Stimulated activated CD8-positive, alpha-beta memory T cell treated with anti-CD3 and anti-CD28 coated beads, Interleukin-2, amount 100 ng/mL, for 1 hour (primary cell): ENCODE measurements at places on chromosomes 1 and 21.

- DNase-seq: no peak
These were observed 598.3 kb upstream of the CAMK1G start for GRCh38 chr1:208985231-208985630.

DNA sequence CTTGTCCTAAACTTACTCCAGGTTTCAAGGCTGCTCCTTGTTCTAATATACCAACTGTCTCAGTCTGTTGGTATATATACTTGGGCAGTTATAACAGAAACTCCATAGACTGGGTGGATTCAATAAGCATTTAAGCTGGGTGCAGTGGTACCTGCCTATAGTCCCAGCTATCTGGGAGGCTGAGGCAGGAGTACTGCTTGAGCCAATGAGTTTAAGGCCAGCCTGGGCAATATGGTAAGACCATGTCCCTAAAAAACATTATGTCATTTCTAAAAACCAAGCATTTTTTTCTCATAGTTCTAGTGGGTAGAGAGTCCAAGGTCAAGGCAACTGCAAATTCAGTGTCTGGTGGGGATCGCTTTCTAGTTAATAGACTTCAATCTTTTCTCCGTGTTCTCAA is 17.4 kb upstream of the CR1L start:
- no peak for DNase-seq

- DNase-seq: no peak
These were observed 135.3 kb upstream of the VANGL1 start for GRCh38 chr1:115506518-115506917.

- no peak for DNase-seq
These were observed 283.8 kb downstream of the USP25 start for GRCh38 chr21:16013570-16013969.

- DNase-seq: no peak
These were observed 72.2 kb upstream of the DPT start for GRCh38 chr1:168801032-168801745.

- DNase-seq: no peak
These were observed 30.4 kb downstream of the APP start for GRCh38 chr21:26140164-26140579.

GRCh38 chr1:93623875-93624274 is 57.8 kb downstream of the BCAR3 start:
- no peak for DNase-seq

DNA sequence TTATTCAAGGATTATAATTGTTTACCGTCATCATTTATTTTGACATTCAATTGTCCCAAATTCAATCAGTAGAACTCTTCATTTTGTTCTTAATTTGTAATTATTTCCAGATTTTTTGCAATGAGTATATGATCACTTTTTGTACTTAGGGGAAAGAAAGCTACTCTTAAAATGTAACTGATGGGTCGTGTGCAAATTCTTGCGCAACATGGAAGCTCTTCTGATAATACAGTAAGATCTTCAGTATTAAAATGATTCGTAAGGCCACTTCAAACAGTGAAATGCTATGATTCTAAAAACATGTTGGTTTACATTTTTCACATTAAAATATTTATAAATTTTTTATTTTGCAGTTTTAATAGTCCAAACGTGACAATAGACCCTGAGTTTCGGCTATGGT is 63.4 kb downstream of the LBR start:
- no peak for DNase-seq

GRCh38 chr1:12615865-12616708 is 1.9 kb downstream of the DHRS3 start:
- DNase-seq: no peak

- DNase-seq: no peak
These were observed 596 bp downstream of the TOR3A start for GRCh38 chr1:179082333-179082998.

GRCh38 chr1:174007851-174008250 is 14.3 kb downstream of the RC3H1 start:
- DNase-seq: no peak

DNA sequence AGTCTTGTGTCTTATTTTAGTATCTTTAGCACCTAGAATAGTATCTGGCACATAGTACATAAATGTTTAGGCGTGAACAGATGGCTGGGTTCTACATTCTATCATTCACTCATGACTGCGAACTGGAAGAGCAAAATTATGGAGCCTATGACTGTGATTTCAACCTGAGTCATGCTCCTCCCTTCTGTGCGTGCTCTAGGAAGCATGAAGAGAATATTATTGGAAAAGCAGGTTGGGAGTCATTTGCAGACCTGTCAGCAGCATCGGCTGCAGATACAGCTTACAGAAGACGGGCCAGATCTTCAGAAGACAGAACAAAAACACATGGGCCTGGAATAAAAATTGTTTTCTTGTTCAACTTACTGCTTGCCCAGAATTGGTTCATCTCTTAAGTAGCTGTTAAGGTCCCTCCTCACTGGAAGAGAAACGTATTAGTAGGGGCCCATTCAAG is 344.0 kb upstream of the USP24 start:
- DNase-seq: no peak

GRCh38 chr21:18129526-18129925 is 115.1 kb upstream of the CHODL start:
- DNase-seq: no peak

DNA sequence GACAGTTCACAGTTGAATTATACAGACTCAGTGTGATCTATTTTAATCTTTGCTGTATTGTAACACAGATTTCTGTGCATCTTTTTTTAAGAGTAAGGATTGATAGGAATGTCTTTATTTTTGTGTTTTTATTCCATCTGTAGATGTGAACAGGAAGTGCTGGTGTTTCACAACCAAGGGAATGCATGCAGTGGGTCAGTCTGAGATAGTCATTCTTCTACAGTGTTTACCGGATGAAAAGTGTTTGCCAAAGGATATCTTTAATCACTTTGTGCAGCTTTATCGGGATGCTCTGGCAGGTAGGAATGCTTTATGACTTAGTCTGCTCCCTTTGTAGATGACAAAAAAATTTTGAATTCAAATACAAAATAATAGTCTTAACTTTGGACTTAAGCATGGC is 84.5 kb downstream of the CC2D1B start:
- DNase-seq: no peak

- DNase-seq: no peak
These were observed 6.0 kb downstream of the TATDN3 start for GRCh38 chr1:212797681-212798080.

DNA sequence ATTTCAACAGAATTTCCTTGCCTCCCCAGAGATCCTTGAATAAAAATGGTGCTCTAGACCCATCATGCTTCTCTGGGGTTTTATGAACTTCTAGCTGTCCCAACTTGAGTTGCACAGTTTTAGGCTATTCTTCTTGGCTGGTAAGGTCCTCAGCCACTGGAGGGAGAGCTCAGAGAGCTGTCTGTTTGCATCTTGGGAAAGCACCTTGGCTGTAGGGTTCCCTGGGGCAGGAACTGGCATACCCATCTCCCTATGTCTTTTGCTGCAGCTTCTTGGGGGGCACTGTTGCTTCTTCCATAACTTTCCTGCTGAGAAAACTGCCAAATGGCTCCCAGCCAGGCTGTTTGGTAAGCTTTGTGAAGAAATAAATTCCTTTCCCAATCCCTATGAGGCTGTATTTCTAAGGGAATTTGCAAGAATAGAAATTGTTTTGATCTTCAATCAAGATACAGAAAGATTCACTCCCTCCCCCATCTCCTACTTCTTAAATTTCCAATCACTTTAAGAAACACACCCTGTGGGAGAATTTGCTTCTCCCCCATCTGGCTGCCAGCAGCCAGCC is 8.2 kb upstream of the FMOD start:
- DNase-seq: no peak

DNA sequence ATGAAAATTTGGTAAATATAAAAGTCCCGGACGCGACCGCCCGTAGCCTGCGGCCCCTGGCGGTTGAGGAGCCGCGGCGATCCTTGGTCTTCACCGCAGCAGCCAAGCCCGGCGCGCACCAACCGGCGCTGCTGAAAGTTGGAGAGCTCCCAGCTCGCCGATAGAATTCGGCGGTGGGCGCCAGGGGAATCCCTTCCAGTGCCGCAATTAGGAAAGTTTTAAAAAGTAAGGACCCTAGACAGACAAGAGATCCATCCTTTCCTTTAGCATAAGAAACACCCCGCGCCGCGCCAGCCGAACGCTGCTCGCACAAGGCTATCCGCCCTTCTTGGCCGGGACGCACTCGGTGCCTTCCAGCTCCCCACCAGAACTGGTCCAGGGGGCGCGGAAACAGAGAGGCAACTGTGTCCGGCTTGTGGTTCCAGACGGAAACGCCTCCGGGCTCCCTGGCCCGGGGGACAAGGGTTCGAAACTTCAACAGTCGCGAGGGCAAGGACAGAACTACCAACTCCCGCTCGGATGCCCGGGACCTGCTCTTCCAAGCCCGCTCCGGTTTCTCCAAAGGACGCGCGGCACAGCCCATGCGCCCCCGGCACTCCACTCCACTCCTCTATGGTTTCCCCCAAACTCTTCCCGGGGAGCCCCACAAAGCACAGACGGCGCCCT is 1.7 kb downstream of the FAM78B start:
- no peak for DNase-seq

- no peak for DNase-seq
These were observed 20.1 kb downstream of the ANKRD13C start for GRCh38 chr1:70334436-70334835.
